GM13976 (cell line): ENCODE measurements at places on chromosomes 7 and 10.
A peak's percentile ranks its signal among the peaks of the same experiment; 100 is the strongest.

DNA sequence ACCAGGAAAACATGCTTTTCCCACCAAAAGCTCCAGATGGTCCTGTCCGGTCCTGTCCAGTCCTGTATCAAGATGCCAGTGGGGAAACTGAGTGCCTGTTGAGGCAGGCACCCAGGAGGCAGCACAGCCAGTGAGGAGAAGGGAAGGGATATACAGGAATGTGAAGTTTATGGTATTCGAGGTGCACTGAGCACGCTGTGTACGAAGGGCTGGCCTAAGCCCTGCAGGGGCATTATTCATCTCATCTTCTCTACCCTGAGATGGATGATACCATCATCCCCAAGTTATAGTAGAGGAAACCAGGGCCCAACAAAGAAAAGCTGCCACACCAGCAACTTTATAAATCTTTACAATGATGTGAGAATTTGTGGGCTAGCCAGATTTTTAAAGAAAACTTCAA is 23.4 kb upstream of the FXYD4 start:
- DNase-seq = no peak

DNA sequence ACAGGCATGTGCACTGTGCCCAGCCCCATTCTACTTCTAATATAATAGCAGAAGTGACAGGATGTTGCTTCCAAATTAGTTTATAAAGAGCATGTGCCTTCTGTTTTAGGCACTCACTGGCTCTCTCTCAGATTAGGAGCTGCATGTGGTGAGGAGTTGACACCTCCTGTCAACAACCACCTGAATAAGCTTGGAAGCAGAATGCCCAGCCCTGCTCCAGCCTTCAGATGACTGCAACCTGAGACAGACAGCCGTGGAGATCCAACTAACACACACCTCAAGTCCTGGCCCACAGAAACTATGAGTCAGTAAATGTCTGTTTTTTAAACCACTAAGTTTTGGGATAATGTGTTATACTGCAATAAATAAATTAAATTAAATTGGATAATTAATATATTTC is 54.5 kb downstream of the PARD3 start:
- DNase-seq = no peak

DNA sequence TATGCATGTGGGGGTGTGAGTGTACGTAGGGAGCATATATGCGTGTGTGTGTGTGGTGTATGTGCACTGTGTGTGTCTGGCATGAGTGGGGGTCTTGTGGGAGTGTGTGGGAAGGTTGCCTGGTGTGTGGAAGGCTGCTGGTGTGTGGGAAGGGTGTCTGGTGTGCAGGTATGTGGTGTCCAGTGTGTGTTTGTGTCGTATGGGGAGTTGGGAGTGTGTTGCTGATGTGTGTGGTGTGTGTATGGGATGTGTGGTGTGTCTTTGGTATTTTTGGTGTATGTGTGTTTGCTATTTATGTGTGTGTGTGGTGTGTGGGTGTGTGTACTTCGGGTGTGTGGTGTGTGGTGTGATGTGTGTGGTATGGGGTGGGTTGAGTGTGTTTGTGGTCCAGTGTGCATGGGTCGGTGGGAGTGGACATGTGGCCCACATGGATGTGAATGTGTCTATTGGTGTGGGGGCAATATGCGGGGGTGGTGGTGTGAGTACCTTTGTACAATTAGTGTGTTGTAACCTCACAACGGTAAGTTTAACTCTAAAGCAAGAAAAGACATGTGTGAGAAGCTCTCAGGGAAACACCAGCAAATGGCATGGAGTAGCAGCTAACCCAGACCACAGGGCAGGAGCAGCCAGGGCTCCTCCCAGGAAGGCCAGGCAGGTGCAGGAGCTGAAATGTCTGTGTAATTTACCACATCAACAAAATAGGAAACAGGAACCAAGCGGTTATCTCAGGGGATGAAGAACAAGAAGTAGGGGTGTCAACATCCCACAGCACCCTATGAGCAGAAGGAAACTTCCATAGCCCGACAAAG is 11.9 kb downstream of the ANTXRL start:
- DNase-seq = peak; percentile 14

DNA sequence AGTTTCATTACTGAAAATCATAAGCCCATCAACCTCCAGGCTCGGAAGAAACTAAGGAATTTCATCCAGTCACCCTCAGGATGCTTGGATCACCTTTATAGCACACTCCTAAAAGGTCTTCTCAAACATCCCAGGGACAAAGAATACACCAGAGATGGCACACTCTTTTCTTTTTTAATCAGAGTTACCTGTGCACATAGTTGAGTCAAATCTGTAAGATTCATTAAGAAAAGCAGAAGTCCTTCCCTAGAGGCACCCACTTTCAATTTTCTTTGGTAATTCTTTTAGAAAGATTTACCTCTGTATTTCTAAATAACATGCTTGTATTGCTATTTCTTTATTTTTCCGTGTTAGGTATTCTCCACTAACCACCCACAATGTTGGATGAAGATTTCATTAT is 50.6 kb upstream of the IL6 start:
- no peak for DNase-seq

GRCh38 chr7:106367664-106368063 is 82.9 kb upstream of the NAMPT start:
- no peak for DNase-seq

DNA sequence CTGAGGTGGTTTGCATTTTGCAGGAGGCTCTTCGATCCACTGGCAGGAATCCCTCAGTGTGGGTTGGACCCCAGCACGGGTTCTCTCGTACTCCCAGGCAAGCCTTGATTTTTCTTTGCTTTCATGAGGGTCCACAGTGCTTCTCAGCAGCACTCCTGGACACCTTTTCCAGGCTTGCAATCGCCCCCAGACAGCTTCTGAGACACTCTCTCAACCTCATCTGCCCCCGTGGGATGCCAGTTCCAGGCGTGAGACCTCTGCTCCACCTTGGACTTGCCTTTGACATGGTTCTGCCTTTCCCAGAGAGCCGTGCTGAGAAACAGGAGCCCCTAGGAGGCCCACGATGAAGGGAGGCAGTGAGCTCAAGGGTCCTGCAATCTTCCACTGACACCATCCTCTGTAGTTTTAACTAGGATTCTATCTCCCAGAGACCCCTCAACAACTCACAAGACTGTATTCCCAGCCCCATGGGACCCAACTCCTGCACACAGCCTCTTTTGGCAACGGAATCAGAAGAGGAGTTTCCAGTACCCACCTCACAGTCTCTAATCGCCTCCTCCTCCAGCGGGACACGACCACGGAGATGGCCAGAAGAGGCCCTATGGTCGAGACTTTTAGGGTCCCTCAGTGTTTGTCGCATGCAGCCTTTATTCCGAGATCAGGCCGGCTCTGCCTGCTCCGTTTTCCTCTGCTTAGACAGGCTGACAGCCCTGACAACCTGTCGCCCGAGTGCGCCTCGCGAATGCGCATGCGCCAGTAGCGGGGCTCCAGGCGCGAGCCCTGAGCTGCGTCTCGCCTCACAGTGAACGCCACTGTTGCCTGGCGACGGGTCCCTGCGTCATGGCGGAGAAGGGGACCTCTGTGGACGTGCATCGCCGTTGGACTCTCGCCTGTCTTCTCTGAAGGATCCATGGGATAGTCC is 26.0 kb upstream of the ZNF273 start:
- DNase-seq = peak; percentile 68

- DNase-seq = no peak
Observed at GRCh38 chr10:101014966-101015581, 15.5 kb downstream of the LZTS2 start.
